ENCODE measurements at places on chromosomes 3 and 15. TPM values are rescaled to one million over a fixed set of nuclear protein-coding genes. Genes with fewer than 3 reads are reported as not detected.

DNA sequence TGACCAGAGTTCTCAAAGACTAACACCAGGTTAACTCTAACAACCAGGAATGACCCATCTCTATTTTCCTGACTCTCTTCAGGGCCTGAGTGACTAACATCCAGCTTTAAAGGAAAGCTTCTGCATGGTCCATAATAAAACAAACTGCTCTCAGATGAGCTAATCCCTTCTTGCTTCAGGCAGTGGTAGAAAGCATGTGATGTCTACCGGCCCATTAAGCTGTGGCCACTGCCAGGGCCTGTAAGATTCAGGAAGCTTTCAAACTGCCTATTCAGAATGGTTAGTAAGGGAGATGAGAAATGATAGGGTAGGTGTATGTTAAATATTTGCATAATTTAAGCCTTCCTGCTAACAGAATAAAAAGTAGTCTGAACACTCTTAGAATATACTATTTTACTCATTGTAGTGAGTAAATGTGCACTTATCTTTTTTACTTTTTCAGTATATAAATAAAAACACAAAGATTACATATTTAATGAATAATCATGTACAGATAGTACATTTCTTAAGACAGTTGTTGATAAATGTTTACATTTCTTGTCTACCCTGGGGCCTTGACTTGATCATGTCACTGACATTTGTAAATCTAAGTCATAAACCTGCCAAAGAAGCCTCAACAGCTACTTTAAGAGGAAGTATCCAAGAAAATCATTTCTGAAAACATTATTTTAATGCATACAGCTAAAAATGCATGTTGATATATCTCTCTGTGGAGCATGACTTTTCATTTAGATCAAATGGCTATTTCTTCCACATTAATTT is 222.0 kb downstream of the MCTP2 start:
- DNase-seq = no peak

- DNase-seq = no peak
Observed at GRCh38 chr3:139111392-139112229, 66.9 kb upstream of the PRR23C start.

GRCh38 chr3:20849975-20850374 is 664.0 kb upstream of the SGO1 start:
- no peak for DNase-seq

Gene C2CD4A
- not detected for total RNA-seq

GRCh38 chr3:37645517-37646380 is 215.9 kb upstream of the CTDSPL start:
- peak; percentile 42 for DNase-seq

DNA sequence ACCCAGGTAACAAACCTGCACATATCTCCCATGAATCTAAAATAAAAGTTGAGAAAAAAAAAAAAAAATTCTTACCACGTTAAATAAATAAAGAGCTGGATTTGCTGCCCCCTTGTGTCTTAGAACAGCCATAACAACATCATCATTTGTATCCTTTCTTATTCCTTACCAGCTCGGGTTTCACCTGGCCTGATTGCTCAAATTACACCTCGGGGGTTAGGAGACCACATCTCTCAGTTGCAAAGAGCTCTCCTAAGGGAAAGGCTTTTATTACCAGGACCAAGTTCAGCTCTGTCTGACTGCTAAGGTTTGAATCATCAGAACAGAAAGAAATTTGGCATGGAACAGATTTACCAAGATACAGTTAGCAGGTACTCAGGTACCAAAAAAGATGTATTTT is 25.8 kb upstream of the RPL39L start:
- no peak for DNase-seq

- peak; percentile 72 for DNase-seq
Observed at GRCh38 chr3:151008699-151009098, 36.2 kb upstream of the CLRN1 start.

- no peak for DNase-seq
Observed at GRCh38 chr15:66032006-66032405, 162.7 kb downstream of the RAB11A start.

Gene LYZL4
- not detected for total RNA-seq

Gene ZPLD1
- 0.10 TPM for total RNA-seq

Gene ZNF280D
- total RNA-seq = 69.0 TPM

DNA sequence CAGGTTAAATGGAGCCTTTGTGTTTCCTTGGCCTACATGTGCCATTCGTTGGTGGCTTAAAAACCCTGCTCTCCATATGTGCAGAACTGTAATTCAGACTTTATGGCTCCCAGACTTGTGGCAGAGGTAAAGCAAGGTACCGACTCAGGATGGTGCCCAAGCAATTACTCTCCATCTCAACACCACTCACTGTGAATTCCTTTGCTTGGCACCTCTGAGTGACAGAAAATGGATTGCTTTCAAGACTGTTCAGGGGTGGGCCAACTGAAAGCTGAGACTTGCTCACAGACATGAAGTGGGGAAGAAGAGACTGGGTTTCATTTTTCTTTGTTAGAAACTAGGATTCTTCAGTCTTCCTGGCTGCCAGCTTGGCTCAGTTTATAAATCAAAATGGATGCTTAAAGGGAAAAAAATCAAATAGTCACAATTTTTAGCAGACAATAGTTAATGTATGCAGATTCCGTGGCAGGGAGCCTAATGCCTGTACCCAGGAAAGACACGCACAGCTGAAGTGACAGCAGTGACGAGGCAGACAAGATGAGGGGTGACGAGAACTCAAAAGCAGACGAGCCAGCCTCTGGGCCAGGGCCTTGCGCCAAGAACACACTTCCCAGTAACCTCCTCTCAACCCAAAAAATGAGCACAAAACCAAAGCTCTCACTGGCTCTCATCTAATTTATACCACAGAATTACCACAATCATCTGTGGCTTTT is 207.9 kb upstream of the SLC2A2 start:
- DNase-seq = no peak

GRCh38 chr3:140505213-140505612 is 172.7 kb upstream of the TRIM42 start:
- no peak for DNase-seq

DNA sequence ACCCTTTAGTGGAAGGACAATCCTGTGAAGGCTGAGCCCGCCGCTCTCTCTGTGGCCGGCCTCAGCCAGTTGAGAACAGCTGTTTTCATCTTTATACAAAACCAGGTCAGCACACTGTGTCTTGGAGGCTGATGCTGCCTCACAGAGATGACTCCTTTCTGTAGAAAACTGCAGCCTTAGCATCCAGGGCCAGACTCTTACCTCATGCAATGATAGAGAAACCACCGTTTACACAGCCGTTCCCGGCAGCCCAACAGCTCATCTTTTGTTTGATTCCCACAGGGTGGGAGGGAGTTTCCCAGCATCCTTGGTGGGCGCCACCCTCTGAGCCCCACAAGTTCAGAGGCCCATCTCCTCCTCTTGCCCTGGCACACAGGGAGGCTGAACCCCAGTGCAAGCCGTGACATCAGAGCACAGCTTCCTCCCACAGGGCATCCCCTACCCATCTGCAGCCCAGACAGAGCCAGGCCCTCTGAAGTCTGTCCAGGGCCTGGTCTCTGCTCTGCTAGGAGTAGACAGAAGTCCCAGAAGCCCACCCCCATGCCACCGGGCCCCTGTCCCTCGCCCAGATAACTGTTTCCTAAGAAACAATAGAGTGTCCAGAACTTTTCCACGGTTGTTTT is 105.0 kb downstream of the LRRK1 start:
- no peak for DNase-seq

DNA sequence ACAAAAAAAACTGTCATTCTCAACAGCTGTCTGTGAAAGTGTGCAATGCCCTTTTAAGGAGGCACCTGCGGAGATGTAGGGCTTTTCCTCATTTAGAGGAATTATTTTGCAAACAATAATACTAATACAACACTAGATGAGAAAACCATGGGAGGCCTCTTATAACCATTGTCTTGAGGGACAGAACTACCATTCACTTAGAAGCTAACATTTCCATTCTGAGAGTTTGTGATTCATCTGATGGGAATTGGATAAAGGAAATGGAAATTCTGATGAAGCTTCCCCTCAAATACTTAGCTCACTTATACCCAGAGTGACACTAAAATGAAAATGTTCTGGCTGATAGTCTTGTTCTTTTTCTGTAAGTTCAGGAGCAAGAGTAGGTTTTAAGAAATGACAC is 147.7 kb downstream of the CADPS start:
- no peak for DNase-seq

GRCh38 chr3:122000936-122001605 is 21.0 kb downstream of the ILDR1 start:
- DNase-seq = no peak

Gene ALCAM
- 49.3 TPM for total RNA-seq

DNA sequence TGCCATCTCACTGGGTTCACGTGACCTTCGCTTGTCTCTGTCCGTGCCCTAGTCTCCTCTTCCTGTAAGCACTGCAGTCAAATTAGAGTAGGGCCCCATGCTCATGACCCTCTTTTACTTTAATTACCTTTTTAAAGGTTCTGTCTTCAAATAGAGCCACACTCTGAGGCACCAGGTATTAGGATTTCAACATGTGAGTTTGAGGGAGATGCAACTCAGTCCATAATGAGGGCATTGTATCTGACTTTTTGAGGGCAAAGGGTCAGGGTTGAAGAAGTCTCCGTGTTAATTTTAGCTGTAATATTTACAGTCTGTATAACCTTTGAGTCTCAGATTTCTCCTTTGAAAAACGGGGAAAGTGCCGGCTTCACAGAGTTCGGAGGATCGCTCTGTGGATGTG is 82.9 kb downstream of the CHRNA7 start:
- no peak for DNase-seq

DNA sequence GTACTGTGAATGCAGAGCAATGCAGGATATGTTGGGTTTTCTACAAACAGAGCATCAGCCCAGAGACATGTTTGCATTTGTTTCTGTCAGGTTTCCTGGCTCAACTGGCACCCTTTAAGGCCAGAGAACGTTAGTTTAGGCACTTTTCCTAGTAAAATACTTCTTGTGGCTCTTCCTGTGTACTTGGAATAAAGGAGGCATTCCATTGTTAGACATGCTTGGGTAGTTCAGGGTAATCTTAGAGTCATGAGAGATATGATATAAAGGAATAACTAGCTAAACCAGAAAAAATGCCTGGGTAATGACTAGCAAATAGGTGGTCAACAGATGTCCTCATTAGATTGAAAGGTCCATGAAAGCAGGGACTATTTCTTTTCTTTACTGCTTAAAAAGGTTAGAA is 60.4 kb upstream of the RBM5 start:
- DNase-seq = no peak

DNA sequence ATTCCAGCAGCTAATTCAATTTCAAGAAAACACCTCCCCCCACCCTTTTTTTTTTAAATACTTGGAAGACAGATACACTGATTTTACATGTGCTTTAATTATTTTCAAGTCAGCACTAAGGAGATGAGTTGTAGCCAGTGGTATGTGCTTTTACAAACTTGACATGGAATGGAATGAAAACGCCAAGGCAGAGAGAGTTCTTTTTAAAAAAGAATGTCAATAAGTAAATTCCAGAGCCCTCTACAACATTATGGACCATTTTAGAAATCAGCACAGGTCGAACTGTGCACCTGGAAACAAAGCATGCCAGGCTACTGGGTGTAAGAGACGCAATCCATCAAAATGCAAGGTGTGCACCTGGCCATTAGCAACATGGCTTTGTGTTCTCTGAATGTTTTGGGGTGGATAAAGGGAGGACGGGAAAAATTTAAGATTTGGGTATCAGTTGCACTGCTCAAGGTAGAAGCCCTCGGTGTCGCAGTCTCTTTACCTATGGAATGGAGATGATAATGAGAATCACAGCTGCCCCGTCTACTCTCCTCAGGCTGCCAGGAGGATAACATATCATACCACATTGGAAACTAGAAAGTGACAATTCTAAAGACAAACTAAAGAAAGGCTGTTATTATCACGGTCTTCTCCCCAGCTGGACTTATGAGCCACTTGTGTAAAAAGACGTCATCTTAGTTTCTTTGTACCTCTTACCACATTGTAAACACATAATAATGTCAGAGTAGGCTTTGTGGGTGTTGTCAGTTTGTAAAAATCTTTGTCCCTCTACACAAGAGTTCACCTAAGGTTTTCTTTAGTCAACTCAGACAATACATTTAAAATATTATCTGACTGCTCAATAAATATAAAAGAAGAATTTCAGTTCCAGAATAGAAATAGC is 107.4 kb upstream of the PRICKLE2 start:
- DNase-seq = no peak

- DNase-seq = no peak
Observed at GRCh38 chr3:157094301-157094700, 65.6 kb downstream of the CCNL1 start.

- DNase-seq = no peak
Observed at GRCh38 chr15:53974813-53975212, 3.4 kb upstream of the UNC13C start.
